Memory B cell (primary cell): ENCODE measurements at places on chromosomes 4 and X.

DNA sequence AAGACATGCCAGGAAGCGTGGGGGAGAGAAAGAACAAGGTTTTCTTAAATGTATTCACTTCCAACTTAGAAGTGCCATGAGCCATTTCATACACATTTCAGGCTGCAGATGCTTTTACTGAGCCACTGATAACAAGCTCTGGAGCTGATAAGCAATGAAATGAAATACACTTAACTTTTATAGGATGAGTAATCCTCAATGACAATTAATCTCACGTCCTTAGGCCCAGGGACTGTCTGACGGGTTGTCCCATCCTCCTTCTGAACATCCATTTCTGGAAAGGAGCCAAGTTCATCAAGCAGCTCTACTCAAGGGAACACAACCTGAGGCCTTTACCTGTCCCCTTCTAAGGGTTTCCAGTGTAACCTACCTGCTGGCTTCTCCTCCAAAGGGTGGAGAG, 121.2 kb downstream of the PARM1 start:
- DNase-seq: no peak

DNA sequence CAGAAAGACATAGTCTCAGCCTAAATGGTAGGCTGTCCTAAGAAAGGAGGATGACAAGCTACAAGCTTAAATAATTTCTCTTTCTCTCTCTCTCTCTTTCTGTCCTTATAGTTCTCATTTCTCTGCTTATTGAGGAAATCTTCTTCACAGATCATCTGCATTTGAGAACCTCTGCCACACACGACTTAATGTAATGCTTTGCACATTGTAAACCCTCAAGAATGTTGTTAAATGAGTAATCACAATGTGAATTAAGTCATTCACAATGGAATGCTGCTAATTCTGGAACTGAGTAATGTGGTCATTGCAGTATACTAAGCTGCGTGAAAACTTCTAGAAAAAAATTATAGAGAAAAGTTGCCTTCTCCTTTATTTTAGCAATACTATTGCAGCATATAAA, 508.9 kb upstream of the FTHL17 start:
- DNase-seq: no peak

- no peak for DNase-seq
These were observed 37.8 kb upstream of the FUNDC1 start for GRCh38 chrX:44580466-44580865.

GRCh38 chr4:73599182-73599581, 21.1 kb downstream of the RASSF6 start:
- DNase-seq: no peak

- no peak for DNase-seq
These were observed 41.9 kb downstream of the PCDH19 start for GRCh38 chrX:100368167-100368566.

GRCh38 chr4:152708361-152708760, 28.6 kb upstream of the TMEM154 start:
- no peak for DNase-seq

- DNase-seq: no peak
These were observed 30.2 kb upstream of the NKX6-1 start for GRCh38 chr4:84529169-84529751.

DNA sequence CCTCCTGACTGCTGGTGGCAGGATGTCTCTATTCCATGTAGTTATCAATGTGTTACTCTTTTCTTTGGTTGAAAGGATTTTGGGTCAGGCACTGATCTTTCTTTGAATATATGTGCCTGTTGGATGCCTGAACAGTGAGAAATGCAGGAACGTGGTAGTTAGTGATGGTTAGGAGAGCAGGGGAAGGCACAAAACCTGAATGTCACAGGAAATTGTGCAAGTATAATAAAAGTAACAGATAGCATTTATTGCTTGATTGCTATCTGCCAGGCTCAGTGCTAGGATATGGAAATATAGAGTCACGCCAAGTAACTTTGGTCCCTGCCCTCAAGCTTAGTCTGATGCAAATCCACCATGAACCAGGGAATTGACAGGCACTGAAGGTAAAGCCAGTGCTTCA, 219.8 kb upstream of the FAT1 start:
- DNase-seq: no peak

DNA sequence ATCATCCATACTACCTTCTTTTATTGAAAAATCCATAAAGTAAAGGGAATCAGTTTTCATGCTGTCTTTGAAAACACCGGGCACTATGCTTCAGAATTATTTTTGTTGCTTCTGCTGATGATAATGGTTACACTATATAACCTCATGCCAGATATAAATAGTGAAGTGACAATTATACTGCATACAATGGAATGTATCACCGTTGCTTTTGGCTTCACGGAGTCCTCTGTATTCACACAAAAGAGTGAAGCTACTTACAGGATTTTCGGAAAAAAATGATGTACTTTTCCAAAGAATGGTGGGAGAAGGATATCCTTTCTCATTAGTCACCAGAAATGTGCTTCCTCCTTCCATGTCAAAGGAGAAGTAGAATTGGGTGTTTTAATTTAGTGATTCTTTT, 159.1 kb upstream of the PITX2 start:
- DNase-seq: no peak

DNA sequence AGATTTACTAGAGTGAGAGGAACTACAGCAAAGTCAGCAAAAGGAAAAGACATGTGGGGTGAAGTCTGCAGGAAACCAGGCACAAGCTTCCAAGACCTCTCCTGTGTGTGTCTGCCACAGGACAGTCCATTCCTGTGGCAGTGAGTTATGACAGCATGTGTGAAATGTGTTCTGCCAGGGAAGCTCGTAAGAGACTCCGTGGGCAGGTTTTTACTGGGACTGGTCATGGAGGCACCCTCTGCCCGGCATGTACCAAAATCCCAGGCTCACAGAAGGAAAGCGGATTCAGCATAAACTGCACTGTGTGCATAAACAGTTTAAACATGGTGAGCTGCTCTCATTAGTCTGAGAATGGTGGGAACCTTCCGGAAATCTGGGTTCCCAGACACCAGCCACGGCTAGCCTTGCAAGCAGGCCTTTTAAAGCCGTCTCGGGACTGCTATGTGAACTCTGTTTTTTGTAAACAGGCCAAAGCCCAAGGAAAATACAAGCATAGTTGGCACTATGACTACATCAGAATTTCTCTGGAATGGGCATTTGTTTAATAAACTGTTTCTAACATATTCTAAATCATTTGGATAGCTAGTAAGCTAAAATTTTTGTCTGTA, 288.5 kb downstream of the TENM3 start:
- DNase-seq: no peak

DNA sequence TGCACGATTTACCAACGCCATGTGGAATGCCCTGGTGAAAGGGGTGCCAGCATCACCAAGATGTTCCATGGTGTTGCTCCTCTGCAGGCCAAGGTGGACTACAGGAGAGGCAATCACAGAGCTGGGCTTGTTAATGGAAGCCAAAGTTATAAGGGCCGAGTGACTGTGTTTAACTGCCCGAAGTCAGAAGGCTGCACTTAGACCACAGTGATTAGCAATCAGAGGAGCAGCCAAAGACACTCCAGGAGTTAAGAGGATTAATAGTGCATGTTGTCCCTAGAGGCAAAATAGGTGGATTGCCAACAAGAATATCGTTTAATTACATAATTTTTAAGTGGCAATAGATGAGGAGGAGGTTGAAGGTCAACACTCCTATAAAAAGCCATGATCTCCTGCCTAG, 22.8 kb upstream of the SLC25A43 start:
- no peak for DNase-seq

GRCh38 chr4:30932581-30932980, 212.4 kb downstream of the PCDH7 start:
- DNase-seq: no peak

- DNase-seq: no peak
These were observed 25.9 kb downstream of the ENPEP start for GRCh38 chr4:110501826-110502225.

DNA sequence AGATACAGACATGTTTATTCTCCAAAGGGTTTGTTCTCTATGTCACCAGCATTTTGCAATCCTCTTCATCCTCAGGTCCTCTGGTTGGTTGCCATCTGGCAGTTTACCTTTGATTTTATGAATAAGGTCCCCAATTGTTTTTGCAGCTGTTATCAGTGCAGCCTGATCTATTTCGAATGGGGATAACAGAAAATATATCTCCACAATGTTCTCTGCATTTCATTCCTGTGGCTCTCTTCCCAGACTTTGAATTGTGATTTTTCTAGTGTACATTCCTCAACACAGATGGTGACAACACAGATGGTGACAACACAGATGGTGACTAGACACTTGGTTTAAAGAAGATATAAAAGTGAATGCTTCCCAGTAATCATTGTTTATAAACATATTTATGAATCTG, 74.1 kb downstream of the FBXO8 start:
- no peak for DNase-seq
